ENCODE measurements at places on chromosomes 16 and 17.

GRCh38 chr17:28861393-28862203 lies 6.8 kb downstream of the ERAL1 start:
- DNase-seq, result no peak

DNA sequence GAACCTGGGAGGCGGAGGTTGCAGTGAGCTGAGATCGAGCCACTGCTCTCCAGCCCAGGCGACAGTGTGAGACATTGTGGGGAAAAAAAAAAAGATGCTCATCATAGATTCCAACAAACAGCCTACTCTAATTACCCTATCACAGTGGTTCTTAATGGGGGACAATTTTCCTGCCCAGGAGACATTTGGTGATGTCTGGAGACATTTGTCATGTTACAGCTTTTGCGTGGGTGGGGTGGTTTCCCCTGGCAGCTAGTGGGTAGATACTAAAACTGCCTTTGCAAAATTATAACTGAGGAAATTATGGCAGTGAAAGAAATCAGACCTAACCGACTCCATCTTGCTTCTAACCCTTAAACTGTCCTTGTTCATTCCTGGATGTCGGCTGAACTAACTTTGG lies 92.5 kb upstream of the RBL2 start:
- no peak for DNase-seq

DNA sequence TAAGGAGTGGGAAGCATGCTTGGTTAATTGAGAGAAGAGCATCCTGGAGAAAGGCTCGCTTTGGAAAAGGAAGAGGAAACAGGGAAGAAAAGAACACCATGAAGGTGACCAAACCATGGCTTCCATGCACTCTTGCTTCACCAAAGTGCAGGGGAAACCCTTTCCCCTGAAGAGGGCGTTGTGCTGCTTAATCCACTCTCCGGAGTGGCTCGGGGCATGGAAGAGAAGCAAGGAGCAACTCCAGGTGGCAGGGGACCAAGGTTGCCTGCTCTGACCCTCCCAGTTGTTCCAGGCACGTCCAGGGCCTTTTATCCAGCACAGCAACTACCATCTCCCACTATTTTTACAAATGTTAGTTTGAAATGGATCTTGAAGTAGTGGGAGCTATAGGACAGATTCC lies 108.1 kb downstream of the STX8 start:
- no peak for DNase-seq

GRCh38 chr16:81551151-81551808 lies 106.7 kb downstream of the CMIP start:
- DNase-seq, result no peak

GRCh38 chr16:10502776-10503175 lies 77.6 kb downstream of the EMP2 start:
- DNase-seq, result no peak

DNA sequence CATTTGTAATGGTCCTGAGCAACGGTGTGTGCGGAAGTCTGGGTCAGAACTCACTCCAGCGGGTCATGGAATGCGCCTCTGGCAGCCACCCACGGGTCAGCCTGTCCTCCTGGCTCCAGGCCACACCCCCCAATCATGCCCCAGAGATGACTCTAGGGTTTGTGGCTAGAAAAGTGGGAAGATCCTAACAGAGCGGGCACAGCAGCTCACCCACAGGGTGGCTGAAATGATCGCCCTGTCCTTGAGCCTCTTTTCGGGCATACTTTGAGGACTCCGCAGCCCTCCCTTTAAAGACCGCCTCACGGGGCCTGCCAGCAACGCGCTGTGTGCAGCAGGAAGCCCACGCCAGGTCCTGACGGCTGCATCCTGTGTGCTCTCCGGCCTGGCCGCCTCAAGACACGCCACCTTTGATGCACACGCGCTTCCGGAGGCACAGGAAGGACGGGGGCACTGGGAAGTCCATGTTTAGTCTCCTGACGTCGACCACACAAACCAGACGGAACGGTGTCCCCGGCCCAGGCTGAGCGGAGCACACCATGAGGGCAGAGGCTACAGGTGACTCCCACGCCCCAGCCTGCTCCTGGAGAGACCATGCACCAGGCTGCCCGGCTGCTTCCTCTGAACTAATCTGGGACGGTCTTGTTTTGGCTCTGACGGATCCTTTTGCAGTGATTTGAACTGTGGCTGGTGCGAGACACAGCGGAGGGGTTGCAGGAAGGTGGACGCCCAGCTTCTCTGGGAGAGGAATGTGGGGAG lies 92.9 kb downstream of the TBC1D16 start:
- DNase-seq, result no peak

DNA sequence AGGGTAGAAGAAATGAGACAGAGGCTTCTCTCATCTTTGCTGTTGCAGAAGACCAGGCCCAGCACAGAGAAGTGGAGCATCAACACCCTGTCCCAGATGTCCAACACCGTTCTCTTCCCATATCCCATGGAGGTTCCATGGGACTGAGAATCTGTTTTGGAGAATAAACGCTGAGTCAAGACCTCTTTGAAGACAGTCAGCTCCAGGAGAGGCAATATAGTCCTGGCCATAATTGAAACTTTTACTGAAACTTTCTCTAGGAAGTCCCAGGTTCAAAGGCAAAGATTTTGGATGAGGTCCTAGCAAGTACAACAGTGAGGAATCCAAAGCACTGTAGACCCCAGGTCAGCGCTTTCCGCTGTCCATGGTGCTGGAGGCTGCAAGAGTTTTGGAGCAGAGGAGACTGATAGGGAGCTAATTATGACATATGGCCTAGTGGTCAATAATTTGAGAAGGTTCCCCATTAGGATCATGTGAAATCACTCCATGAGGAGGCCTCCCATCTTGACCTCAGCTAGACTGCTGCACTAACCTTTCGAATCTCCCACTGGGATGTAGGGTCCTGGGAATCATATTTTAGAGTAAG lies 36.0 kb downstream of the OSBPL7 start:
- no peak for DNase-seq

DNA sequence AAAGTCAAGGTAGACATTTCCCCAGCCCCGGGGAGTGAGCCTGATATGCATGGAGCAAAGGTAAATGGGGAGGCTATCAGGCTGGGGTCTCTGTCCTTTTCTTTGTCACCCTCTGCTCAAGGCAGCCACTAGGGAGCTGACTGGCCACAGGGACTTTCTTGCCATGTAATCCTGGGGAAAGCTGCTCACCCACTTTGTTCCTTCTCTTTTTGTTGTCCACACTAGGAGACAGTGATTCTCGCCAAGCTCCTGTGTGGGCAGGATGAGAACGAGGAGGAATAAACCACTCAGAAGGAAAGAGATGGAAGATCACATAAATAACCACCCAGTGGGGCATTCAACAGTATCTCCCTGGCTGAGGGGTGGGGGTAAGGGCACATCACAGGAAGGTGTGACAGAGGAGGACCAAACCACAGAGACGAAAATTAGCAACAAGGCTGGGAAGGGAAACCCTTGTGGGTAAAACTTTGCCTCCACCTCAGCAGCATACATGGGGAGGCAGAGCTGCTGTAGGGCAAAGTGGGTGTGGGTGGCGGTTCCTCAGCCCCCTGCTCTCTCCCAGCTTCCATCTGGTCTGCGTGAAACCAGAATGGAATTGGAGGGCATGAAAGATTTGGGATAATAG lies 26.2 kb upstream of the CCL1 start:
- DNase-seq, result no peak

DNA sequence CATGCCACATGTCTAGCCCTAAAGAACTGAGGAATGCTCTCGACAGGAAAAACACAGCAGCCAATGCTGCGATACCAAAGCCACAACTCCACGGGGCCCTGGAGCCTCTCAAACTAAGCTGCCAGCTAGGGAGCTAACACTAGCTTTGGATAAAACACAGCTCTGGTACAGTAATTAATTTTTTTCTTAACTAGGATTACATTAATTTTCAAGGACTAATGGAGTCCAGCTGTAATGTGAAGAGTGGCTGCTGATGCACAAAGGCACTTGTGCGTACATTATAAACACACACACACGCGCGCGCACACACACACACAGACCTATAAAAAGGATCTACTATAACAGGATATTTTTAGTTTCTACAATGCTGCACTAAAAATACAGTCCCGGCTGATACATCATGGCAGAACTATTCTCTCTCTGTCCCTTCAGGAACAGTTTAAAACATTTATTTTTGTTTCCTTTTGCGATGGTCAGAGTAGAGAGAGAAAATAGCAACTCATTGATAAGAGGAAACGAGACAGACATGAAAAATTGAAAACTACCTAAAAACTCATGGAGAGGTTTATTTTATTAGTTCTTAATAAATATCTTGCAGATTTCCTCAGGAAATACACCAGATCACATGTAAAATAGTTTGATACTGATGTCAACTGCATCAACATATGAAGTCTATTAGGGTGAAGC lies 88.5 kb downstream of the SMG6 start:
- DNase-seq, result peak; percentile 16

GRCh38 chr17:76556765-76557367 lies 17.0 kb downstream of the PRCD start:
- DNase-seq, result peak; percentile 44

DNA sequence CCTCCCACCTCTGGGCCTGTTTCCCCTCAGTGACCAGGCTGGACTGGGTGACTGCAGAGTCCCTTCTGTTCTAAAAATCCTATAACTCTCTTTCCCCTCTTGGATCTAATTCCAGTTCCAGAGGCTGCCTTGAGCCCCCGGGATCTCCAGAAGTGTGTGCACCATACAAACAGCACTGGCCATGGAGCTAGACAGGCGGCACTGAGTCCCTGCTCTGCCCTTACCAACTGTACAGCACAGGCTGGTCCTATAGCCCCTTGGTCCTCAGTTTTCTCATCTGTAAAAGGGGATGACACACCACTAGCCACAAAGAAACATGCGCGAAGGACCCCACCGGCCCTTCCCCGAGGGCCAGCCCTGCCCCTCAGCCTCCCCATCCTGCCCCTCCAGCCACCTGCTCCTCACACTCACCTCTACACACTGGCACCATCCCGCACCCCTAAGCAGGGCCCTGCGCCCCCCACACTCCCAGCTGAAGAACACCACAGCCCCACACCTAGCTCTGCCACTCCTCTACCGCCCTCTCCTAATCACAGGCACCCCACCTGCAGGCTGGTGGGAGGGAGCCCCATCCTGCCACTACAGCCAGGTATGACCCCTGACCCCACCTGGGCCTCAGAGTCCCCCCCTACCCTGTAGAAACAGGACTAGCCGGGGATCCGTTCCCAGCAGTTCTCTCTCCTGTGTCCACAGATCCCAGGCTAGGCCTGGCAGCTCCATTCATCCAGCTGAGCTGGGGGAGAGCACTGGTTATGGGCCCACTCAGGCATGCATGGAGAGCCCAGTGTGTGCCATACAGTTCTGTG lies 913 bp upstream of the KRT16 start:
- no peak for DNase-seq

DNA sequence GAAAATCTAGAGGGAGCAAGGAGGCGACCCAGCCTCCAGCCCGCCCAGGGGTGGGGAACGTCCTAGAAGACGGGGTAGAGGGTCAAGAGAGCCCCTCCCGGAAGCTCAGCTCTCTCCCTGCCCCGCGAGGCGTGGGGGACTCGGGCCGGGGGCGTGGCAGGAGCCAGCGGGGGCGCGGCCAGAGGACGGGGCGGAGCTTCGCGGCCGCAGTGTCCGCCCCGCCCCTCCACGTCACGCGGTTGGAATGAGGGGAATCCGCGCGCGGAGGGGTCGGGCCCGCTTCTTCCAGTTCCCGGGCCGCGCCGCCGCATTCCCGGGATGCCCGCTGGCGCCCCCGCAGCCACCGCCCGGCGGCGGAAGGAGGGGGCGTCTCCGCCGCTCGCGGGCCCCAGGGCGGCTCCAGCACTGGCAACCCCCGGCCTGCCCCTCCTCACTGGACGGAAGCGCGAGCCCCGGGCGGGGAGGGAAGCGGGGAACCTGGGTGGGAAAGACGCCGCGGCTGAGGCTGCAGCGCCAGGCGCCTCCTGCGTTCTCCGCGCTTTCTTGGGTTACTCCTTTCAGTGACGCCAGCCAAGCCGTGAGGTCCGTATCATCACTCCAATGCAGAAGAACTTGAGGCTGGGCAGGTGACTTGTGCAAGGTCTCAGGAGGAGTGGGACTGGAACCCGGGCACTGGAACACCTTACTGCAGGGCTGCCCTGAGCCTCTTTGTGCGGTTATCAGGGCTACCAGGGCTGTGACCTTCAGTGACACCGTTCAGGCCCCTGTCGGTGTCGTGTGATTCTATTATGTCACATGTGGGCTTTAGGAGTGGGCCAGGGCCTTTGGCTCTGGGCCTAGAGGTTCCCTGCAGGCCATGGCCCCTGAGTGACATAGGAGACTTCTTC lies 4.3 kb downstream of the MYO1C start:
- peak; percentile 67 for DNase-seq

DNA sequence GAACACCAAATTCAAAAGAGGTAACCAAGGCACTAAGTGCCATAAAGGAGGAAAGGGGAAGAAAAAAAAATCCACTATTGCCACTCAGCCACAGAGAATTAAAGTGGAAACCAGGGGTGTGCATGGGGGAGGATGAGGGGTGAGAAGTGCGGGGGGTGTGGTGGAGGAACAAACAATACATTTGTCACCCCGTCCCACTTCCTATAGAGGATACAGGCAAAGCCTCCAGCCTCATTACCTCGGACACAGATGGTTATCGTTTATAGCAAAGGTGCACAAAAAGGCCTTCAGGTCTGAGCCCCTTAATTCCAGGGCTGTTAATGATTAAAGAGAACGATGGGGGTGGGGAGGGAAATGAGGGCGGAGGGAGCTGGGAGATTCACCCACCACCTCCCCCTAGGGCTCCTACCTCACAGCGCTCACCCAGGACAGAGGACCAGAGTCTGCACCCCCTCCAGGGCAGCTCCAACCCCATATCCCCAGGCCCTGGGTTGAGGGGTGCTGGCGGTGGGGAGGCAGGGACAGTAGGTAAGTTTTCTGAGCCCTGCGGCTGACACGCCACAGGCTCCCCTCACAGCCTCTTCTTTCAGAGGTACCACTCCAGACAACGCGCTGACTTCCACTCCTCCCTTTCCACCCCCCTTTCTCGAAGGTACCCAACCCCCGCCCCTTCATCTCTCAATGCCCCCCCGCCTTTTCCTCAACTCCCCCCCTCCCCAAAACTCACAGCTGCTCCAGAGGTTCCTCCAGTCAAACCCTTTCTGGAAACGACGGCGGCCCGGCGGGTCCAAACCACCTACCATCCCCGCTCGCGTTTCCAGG lies 470 bp downstream of the DCUN1D3 start:
- DNase-seq, result no peak

Measured in NCI-H146 (cell line).